ENCODE measurements at places on chromosomes 1 and 21.

DNA sequence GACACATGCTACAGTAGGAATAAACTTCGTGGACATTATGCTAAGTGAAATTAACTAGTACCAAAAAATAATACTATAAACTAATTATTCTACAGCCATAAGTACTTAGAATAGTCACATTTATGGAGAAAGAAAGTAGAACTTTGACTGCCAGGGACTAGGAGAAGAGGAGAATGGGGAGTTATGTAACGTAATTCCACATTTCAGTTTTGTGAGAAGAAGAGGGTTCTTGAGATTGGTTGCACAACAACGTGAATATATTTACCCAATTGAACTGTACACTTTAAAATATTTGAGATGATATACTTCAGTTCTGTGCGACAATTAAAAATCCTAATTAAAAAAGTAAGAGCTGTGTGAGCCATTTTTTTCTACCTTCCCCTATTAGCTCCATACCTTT, 1412.9 kb downstream of the PLA2G4A start:
- DNase-seq: no peak

DNA sequence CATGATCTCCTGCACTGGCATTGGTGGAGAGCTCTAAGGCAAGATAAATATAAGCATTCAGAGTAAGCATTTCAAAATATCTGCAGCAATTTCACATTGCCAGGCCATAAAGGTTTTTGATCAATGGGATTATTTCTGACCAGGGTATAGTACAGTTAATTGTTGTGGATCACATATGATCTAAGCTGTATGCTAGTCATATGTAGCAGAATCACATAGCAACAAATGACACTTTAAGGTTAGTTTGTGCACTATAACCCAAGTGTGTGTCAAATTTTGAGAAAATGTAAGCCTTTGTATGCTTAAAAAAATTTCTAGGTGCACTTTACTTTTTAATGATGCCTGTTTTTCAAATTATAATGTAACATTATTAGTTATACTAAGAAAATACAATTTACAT, 386.0 kb upstream of the ADAMTS5 start:
- DNase-seq: no peak

GRCh38 chr1:82064691-82065090, 264.0 kb downstream of the ADGRL2 start:
- no peak for DNase-seq

GRCh38 chr1:192807211-192808162, 1.4 kb upstream of the RGS2 start:
- DNase-seq: no peak

DNA sequence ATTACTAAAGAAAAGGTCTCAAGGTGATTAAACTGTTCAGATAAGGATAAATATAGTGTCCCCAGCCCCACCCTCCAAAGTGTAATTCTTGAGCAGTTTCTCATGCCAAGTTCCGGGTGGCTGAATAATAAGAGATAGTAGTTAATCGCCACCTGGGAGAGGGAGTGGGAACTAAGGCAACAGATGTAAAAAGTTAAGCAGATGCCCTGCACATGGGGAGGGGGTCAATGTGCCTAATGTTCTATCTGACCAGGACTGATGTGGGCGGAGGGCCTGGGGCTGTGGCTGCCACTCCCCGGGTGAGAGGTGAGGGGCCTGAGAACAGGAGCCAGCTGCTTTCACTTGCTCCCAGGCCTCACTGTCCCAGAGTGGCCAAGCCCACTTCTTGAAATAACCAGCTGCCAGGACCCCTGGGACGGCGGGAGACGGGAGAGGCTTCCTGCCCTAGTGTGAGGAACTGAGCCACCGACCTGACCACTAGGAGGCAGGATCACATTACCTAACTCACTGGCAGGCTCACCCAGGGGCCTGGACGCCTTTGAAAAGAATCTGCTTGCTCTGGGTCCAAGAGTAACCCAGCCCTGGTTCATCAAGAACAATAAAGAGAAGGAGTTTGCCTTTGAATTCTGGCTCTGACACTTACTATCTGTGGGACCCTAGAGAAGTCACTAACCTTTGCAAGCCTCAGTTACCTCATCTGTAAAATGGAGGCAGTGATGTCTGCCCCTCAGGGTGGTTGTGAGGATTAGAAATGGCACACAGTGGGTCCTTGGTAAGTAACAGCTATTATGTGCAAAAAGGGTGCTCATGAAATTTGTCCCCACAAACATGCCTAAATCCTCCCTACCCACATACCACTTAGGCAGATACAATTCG, 179.2 kb downstream of the ATG4C start:
- DNase-seq: peak; percentile 2

DNA sequence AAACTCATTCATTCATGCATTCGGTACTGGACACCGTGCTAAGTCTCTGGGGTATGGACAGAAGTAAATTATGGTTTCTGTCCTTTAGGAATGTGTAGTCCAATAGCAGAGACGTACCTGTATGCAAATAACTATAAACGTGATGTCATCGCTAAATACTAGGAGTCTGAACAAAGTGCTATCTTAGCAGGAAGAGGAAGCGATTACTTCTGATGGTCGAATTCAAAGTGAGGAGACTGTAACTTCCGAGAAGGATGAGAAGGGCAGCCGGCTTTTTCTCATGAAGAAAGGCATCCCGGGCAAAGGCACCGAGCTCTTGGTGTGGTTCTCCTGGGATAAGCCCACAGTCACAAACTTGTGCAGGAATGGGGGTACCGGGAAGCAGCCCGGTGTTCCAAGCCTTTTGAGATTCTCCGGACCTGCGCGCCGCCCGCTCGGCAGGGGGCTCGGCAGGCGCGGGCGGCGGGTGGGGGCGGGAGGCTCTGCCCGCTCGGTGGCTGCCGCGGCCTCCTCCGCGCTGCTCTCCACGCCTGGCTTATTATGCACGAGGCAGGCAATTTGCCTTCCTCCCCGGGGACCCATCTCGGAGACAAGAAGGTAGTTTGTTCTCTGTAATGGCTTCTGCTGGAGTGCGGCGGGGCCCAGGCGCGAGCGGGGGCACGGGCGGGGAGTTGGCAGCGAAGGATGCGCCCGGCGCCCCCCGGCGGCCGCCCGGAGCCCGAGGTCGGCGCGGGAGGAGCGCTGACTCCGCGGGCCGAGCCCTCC, 67.5 kb upstream of the CD1D start:
- no peak for DNase-seq

GRCh38 chr1:246629030-246629429, 62.8 kb downstream of the CNST start:
- no peak for DNase-seq

DNA sequence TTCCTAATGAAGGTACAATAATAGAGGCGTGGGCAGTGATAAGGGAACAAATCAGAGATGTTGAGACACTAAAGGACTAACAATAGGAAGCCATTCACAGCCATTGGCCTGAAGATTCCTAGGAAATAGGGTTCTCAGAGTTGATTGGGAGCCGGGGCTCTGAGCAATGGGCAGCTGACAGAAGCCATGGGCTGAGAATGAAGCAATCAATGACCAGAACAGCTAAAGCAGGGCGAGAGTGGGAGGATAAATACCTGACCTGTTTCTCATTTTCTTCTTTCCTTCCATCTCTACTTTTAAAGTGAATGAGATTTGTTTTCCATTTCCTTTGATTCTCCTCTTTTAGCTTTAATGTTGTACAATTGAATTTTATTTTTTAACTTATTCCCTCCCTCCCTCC, 774.7 kb upstream of the ADGRL4 start:
- DNase-seq: no peak

DNA sequence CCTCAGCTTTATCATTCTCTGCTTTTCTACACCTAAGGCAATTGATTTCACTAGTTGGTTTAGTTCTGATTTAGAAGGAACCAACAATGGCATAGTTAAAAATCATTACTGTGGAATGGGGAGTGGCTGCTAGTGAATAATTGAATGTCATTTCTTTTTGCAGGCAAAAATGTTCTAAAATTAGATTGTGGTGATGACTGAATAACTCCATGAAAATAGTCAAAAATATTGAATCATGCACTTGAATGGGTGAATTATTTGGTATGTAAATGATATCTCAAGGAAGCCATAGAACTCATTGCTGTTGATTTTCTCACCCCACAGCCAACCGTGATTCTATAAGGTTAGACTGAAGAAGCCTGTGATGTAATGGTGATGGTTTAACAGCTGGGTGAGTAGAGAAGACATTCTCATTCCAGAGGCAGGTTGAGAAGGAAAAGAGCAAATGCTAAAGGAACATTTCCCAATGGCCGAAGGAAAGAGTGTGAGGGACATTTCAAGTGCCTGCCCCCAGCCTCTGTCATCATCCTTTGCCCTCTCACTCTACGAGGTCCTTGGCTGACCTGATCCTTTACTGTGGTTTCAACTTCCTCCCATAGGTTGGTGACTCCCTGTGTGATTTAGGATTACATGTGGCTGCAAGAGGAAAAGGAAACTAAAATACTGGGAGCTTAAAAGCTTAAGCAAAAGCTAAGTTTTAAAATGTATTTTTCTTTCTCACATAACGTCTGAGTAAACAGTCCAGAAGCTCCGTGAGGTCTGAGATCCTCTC, 12.5 kb downstream of the OVAAL start:
- no peak for DNase-seq

DNA sequence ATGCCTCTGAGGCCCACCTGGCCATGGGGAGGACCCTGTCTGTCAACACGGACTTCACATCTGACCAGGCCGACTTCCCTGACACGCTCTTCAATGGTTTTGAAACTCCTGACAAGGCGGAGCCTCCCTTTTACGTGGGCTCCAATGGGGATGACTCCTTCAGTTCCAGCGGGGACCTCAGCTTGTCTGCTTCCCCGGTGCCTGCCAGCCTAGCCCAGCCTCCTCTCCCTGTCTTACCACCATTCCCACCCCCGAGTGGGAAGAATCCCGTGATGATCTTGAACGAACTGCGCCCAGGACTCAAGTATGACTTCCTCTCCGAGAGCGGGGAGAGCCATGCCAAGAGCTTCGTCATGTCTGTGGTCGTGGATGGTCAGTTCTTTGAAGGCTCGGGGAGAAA, 101.8 kb downstream of the ADARB1 start:
- no peak for DNase-seq

DNA sequence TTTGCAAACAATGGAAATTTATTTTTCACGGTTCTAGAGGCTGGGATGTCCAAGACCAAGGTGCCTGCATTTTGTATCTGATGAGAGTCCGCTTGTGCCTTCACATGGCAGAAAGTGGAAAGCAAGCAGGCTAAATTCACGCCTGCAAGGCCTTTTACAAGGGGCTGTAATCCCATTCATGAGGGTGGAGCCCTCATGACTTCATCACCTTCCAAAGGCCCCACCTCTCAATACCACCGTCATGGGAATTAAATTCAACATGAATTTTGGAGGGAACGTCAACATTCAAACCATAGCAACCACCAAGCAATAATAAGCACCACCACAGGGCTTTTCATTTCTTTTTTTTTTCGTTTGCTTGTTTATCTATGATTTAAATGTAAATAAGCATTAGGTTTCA, 115.3 kb downstream of the C1orf21 start:
- DNase-seq: no peak

- DNase-seq: no peak
These were observed 105.8 kb upstream of the RAB4A start for GRCh38 chr1:229164836-229165735.

- DNase-seq: no peak
These were observed 51.0 kb downstream of the PGBD5 start for GRCh38 chr1:230375147-230375546.

GRCh38 chr1:25614501-25615171, 2.0 kb upstream of the MAN1C1 start:
- DNase-seq: no peak

DNA sequence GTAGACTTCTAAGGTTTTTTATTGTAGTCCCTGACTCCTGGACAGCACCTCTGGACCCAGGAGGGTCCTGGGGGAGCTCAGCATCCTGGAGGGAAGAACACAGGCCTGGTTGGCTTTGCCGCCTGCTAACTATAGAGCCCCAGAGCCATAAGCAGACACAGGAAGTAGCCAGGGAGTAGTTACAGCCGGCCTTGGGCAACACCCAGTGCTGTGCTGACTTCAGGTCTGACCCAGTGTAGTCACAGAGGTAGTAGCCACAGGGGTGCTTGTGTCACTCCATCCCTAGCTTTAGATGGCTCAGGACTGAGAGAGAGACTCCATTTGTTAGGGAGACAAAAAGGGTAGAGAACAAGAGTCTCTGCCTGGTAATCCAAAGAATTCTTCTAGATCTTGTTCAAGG, 21.9 kb downstream of the MCOLN2 start:
- no peak for DNase-seq

GRCh38 chr1:23345920-23346319, 1.8 kb upstream of the HNRNPR start:
- no peak for DNase-seq

- DNase-seq: no peak
These were observed 197.8 kb downstream of the PBX1 start for GRCh38 chr1:164756741-164757140.

DNA sequence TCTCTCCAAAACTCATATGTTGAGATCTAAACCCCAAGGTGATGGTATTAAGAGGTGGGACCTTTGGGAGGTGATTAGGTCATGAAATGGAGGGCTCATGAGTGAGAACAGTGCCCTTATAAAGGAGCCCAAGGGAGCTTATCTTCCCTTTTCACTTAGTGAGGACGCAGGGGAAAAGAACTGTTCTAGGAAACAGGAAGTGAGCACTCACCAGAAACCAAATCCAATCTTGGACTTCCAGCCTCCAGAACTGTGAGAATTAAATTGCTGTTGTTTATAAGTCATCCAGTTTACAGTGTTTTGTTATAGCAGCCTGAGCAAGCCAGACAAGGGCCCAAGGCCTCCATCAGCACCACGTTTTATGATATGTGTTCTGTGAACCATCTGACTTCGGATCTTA, 60.3 kb upstream of the LRRC8D start:
- DNase-seq: no peak

DNA sequence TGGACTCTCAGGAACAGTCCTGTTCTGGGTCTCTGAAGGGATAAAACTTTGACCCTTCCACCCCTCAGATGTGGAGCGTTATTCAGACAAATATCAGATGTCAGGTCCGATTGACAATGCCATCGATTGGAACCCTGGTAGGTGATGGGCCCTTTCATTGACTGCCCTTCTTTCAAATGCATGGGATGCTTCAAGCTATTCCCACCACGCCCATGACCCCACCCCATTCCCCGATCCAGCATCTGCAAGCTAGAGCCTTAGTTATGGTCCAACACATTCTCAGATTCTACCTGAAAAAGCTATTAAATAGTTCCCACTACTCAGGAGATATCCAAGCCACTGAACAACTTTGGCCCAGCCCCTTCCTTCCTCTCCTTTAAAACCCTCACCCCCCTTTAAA, 12.5 kb downstream of the POLR3GL start:
- no peak for DNase-seq

DNA sequence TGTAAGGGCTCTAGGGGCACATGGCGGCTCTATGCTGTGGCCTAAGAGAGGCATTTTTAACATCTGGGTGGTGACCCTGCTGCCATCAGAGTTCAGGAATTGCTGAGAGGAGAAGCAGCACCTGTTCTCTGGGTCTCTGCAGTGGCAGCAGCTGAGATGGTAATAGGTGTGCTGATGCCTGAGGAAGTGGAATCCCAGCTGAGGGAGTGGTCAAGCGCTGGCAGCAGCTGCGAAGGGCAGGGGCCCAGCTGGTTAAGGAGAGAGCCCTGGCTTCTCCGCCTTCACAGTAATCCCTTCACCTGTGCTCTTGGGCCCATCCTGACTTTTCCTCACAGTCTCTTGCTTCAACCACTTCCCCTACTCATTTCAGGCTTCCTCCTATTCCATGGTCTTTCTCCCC, 39.8 kb downstream of the GJA5 start:
- no peak for DNase-seq

Data from stimulated activated CD4-positive, alpha-beta T cell treated with anti-CD3 and anti-CD28 coated beads, Interleukin-12 subunit alpha, Interleukin-12 subunit beta, amount 100 ng/mL, for 48 hours (primary cell).